ENCODE measurements at places on chromosomes 5 and 9.
A peak's percentile ranks its signal among the peaks of the same experiment; 100 is the strongest.

- no peak for DNase-seq
Observed at GRCh38 chr5:78734094-78734845, 85.7 kb upstream of the LHFPL2 start.

DNA sequence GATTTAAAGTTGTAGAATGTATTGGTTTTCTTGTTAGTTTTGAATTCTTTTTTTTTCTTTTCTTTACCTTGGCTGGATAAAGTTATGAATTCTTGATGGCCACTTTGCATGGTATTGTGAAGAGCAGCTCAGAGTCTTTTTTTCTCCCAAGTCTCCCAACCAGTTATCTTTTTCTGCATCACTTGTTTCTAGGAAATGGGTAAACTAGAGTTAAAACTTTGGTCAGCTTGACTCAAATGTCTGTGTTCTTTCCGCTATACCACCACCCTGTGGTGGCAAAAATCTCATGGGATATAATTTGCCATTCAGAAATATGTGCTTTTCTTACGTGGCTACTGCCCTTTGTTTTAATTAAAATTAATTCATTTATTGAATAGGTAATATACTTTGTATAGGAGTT lies 113.2 kb downstream of the UNC13B start:
- peak; percentile 33 for DNase-seq

GRCh38 chr9:76912636-76913275 lies 6.8 kb upstream of the PRUNE2 start:
- DNase-seq = peak; percentile 25

DNA sequence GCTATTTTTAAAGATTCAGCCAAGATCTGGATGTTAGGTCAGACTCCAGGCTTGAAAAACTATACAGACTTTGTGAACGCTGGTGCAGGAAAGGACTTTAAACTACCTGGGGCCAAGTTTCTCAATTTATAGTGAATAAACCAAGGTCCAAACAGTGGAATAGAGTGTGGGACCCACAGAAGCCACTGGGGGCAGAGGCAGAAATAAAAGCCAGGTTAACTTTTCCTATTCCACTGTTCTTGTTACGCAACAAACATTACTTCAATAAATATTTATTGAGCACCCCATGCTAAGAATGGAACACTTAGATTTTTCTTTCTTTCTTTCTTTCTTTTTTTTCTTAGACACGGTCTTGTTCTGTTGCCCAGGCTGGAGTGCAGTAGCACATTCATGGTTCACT lies 11.0 kb upstream of the HAVCR1 start:
- DNase-seq = no peak

DNA sequence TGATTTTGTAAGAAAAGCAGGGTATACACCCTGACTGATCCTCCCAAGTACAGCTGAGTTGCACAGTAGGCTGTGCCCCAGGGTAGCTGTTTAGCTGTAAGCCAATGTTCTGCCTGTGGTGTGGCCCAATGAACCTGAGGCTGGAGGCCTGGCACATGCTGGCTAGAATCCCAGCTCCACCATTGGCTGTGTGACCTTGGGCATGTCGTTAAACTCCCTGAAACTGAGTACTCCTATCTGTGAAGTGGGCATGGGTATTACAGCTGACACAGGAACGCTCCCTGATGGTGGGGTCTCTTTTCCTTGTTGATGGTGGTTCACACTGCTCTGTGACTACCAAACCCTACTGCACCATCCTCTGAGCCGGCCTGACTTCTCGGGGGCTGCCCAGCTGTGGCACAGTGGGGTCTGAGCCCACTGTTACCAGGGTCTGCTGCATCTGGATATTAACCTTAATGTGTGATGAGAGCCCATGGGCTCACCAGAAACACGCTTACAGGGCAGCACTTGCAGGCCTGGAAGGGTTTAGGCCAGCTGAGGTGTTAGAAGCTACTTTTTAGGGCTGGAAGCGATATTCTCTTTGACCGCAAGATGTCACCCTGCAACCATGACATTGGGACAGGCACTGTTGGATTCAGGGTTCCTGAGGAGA lies 7.0 kb upstream of the GADD45G start:
- DNase-seq = peak; percentile 81

- DNase-seq = no peak
Observed at GRCh38 chr5:164052536-164053093, 547.2 kb downstream of the MAT2B start.

- peak; percentile 72 for DNase-seq
Observed at GRCh38 chr5:109650493-109650892, 39.2 kb upstream of the MAN2A1 start.

- DNase-seq = no peak
Observed at GRCh38 chr5:4038994-4039393, 443.4 kb downstream of the IRX1 start.

GRCh38 chr5:160171666-160172065 lies 52.4 kb upstream of the PWWP2A start:
- DNase-seq = no peak

DNA sequence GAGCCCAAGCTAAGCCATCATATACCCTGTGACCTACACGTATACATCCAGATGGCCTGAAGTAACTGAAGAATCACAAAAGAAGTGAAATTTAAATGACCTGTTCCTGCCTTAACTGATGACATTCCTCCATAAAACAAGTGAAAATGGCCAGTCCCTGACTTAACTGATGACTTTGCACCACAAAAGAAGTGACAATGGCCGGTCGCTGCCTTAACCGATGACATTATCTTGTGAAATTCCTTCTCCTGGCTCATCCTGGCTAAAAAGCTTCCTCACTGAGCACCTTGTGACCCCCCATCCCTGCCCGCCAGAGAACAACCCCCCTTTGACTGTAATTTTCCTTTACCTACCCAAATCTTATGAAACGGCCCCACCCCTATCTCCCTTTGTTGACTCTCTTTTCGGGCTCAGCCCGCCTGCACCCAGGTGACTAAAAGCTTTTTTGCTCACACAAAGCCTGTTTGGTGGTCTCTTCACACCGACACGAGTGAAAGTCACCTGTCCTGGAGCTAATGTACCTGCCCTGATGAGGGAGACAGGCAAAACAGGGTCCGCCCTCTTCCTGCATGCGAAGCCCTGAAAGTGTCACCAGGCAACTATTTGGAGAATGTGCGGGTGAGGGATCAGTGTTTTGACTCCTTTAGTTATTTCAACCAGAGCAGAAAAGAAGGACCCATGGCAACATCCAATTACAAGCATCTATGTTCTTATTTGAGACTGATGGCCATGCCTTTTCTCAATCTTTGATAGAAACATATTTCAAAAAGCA lies 266.1 kb downstream of the SMARCA2 start:
- no peak for DNase-seq

DNA sequence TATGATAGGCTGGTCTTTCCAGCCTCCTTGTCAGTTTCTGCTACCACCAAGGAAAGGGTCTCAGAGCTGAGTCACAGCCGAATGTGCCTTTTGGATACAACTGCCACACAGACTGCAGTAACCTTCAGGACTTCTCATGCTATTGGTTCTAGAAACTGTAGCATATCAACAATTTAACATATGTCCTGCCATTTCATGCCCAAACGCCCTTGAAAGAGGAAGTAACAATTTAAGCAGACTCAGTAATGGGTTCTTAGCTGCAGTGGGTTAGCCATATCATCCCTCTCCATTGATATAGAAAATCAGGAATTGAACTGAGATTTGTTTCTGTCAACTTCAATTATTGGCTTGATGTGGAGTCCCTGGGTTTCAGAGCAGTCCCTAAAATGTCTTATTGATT lies 4.1 kb upstream of the CLK4 start:
- no peak for DNase-seq

GRCh38 chr5:37786862-37787519 lies 52.9 kb downstream of the GDNF start:
- DNase-seq = no peak

Data from hematopoietic multipotent progenitor cell treated with erythropoietin and hydrocortisone succinate and interleukin-3 and kit ligand, for 6 days (in vitro differentiated cells).